ENCODE measurements at places on chromosomes 3 and 15.

DNA sequence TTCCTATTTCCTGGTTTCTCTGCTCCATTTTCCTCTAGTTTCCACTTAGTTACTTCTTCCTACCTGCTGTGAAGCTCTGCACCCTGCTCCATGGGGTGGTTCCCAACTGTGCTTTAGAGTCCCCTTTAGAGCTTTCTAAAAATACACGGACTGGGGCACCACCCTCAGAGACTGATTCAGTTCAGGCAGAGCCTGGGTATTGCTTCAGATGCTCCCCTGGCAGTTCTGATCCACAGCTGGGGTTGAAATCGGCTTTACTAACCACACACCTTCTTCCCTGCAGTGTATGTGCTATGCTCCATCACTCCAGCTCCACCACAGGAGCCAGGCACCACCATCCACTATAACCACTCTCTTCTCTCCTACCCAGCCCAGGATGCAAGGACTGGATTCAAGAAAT is 12.6 kb downstream of the ANP32A start:
- DNase-seq: no peak

GRCh38 chr3:147341727-147342126 is 64.6 kb downstream of the ZIC4 start:
- DNase-seq: no peak

- no peak for DNase-seq
These were observed 422 bp downstream of the LSAMP start for GRCh38 chr3:116444819-116445310.

GRCh38 chr3:169255511-169255910 is 408.0 kb downstream of the MECOM start:
- no peak for DNase-seq

- no peak for DNase-seq
These were observed 29.1 kb downstream of the SCG5 start for GRCh38 chr15:32670623-32671022.

DNA sequence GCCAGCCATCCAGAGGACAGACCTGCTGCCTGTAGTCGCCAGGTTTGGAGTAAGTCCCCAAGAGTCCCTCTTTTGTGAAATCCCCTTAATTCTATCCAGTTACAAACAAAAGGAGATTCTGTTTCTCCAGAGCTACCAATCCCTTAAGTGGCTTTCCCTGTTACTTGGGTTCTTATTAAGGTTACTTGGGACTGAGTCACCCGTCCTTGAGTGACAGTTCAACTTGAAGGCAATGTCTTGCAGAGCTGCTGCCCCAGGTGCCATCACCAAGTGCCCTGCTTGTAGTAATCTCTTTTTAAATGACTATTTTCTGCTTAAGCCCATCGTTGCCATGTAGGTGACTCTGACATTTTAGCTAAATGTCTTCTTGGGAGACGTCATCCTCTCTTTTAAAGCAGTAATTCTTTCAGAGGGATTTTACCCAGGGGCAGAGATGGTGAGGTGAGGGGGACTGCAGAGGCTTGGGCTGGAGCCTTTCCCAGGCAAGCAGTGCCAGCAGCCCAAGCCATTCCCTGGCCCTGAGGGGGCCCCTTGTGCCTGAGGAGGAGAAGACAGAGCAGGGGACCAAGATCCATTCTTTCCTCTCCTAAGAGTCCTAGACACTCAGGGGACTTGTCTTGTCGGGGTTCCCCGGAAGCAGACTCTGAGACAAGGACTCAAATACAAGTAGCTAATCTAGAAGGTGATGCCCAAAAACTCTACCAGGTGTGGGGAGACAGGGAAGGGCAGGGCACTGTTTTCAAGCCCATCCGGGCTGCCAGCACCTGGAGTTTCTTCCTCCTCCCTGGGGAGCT is 253.7 kb downstream of the PLCL2 start:
- no peak for DNase-seq

DNA sequence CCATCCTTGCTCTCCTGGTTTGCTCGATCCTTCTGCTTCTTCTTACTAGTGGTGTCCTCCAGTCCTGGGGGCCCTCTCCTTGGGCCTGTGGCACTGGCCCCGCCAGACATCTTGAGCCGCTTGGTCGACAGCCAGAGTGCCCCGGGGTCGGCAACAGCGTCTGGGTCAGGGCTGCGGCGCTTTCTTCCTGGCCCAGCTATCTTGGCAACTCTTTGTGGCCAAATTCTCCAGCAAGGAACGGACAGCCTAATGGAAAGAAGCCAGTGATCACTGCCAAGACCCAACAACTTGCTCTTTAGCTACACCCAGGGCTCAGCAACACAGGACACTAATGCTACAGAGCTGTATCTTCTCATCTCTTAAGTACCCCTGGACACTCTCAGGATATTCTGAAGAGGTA is 1.6 kb downstream of the USP19 start:
- no peak for DNase-seq

- no peak for DNase-seq
These were observed 31.3 kb downstream of the SMAD3 start for GRCh38 chr15:67096546-67097294.

DNA sequence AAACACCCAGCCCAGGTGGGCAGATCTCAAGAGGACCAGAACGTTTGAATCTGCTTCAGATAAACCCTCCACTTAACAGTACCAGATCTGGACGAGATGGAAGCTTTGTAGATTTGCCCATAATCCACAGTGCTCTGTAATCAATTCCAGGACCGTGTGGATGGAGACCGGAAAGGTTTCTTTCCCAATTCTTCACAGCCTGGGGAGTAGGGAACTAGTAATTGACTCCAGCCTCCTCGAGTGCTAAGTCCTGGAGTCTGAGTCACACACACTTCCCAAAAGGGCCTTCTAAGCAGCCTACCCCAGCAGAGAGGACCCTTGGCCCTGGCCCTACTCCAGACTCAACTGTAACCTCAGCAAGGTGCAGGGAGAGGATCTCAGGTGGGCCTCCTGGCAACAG is 56.2 kb upstream of the TSEN2 start:
- no peak for DNase-seq

DNA sequence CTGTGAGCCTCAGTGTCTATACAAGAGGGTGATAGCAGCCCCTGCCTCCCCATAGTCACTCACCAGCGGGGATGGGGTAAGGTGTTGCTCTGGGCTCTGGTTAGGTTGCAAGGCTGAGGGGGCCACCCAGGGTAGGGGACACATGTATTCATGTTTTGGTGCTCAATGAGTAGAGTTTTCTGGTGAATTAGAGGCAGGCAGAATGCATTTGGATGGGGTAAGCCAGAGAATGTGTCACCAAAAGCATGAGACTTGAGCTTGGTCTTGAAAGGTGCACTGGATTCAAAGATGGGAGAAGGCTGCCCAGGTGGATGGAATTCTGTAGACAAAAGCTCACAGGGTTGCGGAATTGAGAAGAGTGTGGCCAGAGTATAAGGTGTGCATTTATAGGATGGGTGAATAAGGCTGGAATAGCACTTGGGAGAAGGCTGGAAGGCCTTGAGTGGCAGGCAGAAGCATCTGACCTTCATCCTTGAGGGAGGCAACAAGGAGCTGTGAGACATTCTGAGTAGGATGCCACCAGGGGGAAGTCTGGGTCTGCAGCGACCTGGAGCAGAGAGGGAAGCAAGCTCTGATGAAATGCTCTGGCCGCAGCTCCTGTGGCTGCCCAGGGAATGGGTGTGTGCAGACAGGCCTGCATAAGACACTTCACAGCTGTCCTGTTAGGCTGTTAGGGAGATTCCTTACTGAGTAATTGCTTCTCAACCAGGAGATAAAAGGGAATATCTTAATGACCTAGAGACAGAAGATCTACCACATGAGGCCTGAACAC is 149.6 kb downstream of the CHDH start:
- DNase-seq: no peak

- no peak for DNase-seq
These were observed 32.8 kb upstream of the LRTM1 start for GRCh38 chr3:54960701-54961100.

- no peak for DNase-seq
These were observed 261.9 kb upstream of the NR2E3 start for GRCh38 chr15:71548401-71548807.

- no peak for DNase-seq
These were observed 134.1 kb upstream of the COL8A1 start for GRCh38 chr3:99504258-99504657.

GRCh38 chr15:71333839-71334238 is 218.6 kb downstream of the THSD4 start:
- no peak for DNase-seq

DNA sequence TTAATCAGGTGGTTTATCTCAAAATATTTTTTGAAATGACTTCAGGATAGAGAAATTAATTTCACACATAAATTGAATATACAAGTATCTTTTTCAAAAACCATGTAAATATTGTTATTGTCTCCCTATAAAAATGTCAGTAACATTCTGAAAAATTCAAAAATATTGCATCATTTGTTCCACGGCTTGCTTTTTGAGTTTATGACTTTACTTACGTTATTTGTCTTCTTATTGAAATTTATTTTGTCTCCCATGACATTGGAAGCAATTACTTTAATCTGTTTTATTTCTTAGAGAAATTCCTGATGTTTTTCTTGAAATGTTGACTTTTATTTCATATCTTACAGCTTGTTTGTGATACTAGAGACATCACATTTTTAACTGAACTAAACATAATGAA is 56.9 kb upstream of the P2RY1 start:
- DNase-seq: no peak

DNA sequence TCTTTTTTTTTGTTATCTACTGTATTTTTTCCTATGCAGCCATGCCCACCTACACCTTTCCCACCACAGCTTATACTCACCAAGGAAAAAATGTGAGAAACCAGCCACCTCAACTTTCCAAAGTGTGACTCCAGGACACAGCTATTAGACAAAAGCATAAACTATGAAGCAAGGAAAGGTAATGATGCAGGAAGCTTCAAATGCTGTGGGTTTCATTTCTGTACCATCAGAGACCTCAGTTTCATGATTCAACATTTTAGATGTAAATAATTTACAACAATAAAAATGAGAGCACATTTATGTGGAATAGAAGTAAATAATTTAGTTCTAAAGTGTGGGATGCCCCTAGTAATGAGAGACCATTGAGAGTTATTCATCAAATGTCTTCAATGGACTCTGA is 115.1 kb downstream of the CDIN1 start:
- DNase-seq: no peak

DNA sequence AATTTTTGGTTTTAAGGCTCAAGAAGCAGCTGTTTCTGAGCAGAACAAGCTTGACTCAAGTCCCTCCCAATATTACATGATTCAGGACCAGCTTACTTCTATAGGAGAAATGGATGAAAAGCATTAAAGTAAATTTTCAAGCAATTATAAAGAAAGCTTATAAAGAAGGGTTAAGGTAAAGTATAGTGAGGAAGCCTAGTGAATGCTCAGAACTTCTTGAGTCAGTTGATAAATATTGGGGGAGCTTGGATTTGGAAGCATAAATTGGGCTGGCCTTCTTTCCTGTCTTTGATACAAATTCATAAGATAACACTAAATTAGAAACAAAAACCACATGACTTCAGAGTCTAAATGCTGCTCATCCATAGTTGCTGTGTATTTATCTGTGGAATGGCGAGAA is 156.0 kb downstream of the CHL1 start:
- no peak for DNase-seq

DNA sequence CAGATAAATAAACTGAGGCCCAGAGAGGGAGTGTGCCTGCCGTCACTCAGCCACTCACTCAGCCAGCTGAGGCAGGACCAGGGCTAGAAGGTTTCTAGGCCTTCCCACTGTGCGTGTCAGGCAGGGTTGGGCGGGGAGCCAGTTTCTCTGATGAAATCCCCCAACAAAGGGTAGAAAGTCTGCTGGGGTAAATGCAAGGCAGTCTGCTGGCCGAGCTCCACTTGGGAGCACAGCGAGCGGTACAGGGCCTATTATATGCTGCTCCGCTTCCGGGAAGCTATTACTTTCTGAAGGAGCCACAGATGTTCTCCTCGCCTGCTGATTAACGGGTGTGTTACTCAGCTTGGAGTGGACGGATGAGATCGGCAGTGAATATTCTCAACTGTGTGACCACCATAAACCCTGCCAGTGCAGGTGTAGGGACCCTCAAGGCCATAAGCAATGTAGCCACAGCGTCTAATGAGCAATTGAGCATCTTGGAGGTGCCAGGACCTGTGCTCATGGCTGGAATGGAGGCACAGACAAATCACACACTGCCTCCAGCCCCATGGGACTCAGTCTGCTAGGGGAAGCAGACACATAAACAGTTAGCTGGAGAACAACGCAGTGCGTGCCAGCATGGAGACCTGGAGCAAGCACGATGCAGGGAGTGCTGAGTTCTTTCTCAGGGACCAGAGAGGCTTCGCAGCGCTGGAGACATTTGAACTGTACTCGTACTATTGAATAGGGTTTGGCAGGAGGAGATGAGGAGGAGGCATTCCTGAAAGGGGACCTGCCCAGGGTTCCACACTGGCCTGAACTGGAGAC is 42.1 kb downstream of the CORO2B start:
- no peak for DNase-seq

- no peak for DNase-seq
These were observed 143.5 kb upstream of the LPP start for GRCh38 chr3:188010478-188010877.
